ENCODE measurements at places on chromosomes 1 and 21. TPM values are rescaled to one million over a fixed set of nuclear protein-coding genes. Genes with fewer than 3 reads are reported as not detected.

DNA sequence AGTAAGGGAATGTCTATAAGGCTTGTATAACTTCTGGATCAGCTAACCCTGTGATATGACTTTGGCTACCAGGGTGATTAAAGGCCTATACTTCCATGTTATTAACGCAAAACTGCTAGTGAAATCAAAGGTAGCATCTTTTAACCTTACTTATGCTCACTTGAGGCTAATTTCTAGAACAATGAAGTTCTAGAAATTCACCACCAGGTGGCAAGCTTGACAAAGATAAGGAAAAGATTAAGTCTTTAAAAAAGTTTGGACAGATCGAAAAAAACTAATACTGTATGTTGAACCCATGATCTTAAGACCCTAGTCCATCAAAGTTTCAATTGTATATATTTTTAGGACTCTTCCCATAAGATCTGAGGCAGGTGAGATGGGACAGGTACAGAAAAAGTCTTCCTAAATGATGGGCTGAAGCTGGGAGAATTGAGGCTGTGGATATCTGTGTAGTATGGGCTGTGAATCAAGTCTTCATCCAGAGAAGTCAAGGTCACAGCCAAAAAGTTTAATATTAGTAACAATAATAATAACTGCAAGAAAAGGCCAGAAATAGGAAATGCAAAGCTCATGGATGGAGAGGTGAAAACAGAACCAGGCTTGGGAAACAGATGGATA lies 18.8 kb downstream of the KYAT3 start:
- DNase-seq, result no peak
- H3K4me1 ChIP-seq, result no peaks in the 10 kb centered on the region
- no peak overlapping the region for H3K27ac ChIP-seq
- H3K36me3 ChIP-seq, result peaks cover 2% of the 10 kb centered on the region
- no peaks in the 10 kb centered on the region for H3K27me3 ChIP-seq
- no peak overlapping the region for H3K4me3 ChIP-seq

GRCh38 chr1:29320156-29320940 lies 84.0 kb downstream of the PTPRU start:
- peak; percentile 4 for DNase-seq
- no peak overlapping the region for H3K4me3 ChIP-seq
- no peaks in the 10 kb centered on the region for H3K4me1 ChIP-seq
- no peaks in the 10 kb centered on the region for H3K36me3 ChIP-seq
- no peaks in the 10 kb centered on the region for H3K27me3 ChIP-seq
- no peak overlapping the region for H3K27ac ChIP-seq

DNA sequence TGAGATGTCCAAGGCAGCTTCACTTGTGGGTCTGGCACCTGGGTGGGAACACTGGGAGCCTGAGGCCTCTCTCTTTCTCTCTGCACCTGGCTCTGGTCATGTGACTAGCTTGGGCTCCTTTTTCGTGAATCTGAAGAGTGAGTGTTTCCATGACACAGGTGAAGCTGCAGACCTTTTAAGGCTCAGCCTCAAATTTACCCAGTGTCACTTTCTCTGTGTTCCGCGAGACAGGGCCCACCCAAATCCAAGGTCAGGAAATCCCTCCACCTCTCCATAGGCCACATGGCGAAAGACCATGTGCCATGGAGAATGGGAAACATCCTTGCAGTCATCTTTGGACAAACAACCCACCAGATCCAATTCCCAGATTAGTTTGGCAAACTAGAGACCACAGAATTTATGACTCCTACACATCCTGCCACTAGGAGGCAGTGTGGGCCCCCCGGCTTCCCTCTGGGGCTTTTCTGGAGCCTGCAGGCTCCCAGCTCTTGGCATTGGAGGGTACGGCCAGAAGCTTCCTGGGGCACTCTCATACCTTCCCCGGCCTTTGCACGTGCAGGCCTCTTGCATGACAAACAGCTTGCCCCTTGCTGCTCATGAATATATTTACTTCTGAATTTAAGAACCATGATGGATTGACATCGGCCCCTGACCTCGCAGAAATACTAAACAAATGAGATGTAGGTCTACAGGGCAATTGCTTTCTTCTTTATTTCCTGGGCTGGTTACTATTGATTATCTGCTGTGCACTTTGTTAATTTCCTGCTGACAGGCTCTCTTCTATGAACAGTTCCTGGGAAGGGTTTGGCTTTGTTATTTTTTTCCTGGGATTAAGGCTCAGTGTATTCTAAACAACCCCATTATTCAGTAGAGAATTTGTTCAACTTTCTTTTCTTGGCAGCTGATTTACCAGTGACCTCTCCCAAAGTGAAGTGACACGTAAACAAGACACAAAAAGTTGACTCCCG lies 180.7 kb downstream of the KAZN start:
- H3K36me3 ChIP-seq, result no peaks in the 10 kb centered on the region
- H3K27ac ChIP-seq, result no peak overlapping the region
- no peak for DNase-seq
- H3K4me1 ChIP-seq, result peaks cover 10% of the 10 kb centered on the region

DNA sequence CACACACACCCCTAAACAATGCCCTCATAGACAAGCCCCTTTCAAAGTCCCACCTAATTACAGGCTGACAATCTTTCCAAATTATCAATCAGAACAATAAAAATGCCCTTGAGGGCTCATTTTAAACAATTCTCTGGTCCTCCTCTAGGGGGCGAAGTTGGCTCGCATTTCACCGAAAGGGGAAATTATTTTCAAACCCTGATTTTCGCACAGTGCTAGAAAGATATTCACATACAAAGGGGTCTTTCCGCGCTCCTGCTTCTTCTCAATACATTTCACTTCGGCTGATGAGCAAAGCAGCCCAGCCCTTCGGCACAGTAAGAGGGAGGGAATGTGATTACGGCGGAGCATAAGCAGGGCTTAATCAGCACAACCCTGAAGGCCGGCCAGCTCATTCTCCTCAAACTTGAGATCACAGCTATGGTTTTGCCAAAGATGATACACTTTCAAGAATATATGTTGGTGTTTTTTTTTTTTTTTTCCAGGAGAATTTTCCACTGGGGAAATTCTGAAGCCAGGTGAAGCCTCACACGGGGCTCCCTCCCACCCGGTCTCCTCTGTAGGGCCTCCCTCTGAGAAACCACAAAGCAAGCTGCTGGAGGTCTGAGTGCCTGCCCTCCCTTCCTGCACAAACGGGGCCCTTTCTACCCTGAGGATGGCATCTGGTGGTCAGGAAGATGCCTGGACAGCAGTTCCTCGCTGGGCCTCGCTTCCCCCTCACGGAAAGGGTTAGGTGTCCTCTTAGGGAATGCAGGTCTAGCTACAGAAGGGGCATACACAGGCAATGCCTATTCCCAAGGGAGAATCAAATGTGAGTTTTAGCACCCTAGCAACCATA lies 66.9 kb downstream of the GNG12 start:
- H3K27ac ChIP-seq, result no peak overlapping the region
- DNase-seq, result peak; percentile 67

DNA sequence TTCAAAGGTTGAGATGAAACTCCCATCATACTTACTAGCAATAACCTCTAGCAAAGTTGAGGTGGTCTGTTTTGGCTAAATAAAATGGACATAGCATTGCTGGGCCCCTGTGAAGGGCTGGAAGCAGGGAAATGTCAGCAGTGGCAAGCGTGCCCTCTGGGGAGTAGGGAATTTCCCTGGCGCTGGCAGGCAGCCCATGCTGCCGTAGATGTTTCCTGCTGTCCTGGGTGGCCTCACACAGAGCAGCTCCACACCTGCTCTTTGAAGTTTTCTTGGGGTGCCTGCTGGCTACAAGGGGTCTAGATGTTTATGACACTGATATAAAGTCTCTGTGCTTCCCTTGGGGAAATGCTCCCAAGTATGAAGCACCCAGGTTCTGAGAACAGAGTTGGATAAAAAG lies 30.2 kb downstream of the ADARB1 start:
- no peak overlapping the region for H3K27ac ChIP-seq
- no peak overlapping the region for H3K4me3 ChIP-seq
- no peak for DNase-seq
- no peaks in the 10 kb centered on the region for H3K27me3 ChIP-seq

- no peak overlapping the region for H3K27ac ChIP-seq
- no peak for DNase-seq
- H3K36me3 ChIP-seq, result no peaks in the 10 kb centered on the region
- no peak overlapping the region for H3K4me3 ChIP-seq
These were observed 37.6 kb downstream of the PDE4B start for GRCh38 chr1:65830306-65830705.

- H3K27me3 ChIP-seq, result no peaks in the 10 kb centered on the region
- no peak for DNase-seq
- H3K4me1 ChIP-seq, result peaks cover 4% of the 10 kb centered on the region
- no peak overlapping the region for H3K4me3 ChIP-seq
- H3K36me3 ChIP-seq, result peaks cover 2% of the 10 kb centered on the region
These were observed 8.8 kb downstream of the ATP5IF1 start for GRCh38 chr1:28244549-28245251.

DNA sequence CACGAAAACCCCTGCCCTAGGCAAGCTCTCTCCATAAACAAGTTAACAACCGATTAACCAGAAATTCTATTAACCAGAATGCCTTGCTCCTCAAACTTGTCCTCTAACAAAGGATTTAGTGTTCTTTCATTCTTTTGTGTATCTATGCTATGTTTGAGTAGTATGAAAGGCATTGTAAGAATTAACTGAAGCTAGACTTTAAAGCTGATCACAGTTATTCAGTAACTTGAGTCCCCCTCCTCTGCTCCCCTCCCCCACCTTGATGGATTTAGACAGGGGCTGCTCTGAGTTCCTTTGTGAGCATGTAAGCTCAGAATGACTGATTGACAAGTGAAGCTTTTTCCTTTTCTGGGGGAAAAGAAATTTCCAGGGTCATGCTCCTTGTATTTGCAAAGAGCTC lies 257.6 kb downstream of the TTLL7 start:
- H3K27me3 ChIP-seq, result no peaks in the 10 kb centered on the region
- no peaks in the 10 kb centered on the region for H3K36me3 ChIP-seq
- H3K4me1 ChIP-seq, result no peaks in the 10 kb centered on the region
- DNase-seq, result no peak
- H3K27ac ChIP-seq, result no peak overlapping the region

DNA sequence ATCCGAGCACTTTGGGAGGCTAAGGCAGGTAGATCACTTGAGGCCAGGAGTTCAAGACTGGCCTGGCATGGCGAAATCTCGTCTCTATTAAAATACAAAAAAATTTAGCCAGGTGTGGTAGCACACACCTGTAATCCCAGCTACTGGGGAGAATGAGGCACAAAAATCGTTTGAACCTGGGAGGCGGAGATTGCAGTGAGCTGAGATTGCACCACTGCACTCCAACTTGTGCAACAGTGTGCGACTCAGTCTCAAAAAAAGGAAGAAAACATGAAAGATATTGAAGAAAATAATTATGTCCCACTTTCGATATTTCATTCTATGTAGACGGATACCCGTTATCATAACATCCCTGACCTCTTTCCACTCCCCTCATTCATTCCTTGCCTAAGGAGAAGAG lies 19.2 kb downstream of the TUT4 start:
- no peaks in the 10 kb centered on the region for H3K27me3 ChIP-seq
- no peaks in the 10 kb centered on the region for H3K36me3 ChIP-seq
- no peak for DNase-seq
- no peaks in the 10 kb centered on the region for H3K4me1 ChIP-seq
- no peak overlapping the region for H3K27ac ChIP-seq
- no peak overlapping the region for H3K4me3 ChIP-seq

The TINAGL1 gene
- 78.9 TPM for polyA plus RNA-seq

The PAQR6 gene
- 2.6 TPM for polyA plus RNA-seq

The MANEAL gene
- polyA plus RNA-seq, result 2.8 TPM

The UBE2J2 gene
- 48.2 TPM for polyA plus RNA-seq

The VWA5B1 gene
- 0.22 TPM for polyA plus RNA-seq
